ENCODE measurements at places on chromosomes 7 and 10.

GRCh38 chr7:17315974-17316373, 17.5 kb downstream of the AHR start:
- DNase-seq = no peak

GRCh38 chr10:66321723-66322665, 603.8 kb upstream of the LRRTM3 start:
- DNase-seq = no peak

- DNase-seq = no peak
Observed at GRCh38 chr10:121696854-121697253, 98.6 kb upstream of the FGFR2 start.

DNA sequence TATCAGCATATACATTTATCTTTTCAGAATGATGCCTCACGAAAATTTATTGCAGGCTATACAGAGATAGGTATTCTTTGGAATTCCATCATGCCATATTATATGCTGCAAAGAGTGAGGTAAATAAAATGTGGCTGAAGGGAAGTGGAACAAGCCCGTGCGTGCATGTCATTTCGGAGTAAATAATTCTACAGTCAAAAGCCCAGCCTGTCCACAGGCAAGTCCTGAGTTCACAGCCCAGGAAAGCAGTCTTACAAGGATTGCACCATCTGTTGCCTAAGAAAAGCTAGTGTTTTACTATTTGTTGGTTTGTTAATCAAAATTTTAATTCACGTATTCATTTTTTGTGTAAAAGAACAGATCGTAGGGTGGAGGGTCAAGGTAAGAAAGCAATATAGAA, 292.4 kb upstream of the AKR1E2 start:
- DNase-seq = no peak

DNA sequence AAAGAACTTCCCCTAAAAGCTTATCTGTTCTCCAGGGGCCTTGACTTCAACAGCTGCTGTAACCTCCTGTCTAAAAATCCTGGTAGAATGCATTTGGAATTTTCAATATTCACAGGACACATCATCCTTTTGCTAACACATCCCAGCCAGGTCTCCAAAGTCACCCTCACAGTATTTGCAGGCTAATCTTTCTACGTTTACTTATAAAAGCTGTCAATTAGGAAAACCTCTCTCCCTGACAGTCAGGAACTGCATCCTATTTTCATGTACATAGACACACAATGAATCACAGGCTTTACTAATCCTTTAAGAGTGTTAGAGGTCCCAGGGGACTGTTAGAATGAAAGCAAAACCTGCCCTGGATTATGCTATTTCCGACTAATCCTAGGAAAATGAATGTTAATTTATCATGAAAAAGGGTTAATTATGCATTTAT, 102.2 kb downstream of the GFRA1 start:
- peak; percentile 29 for DNase-seq

GRCh38 chr10:109881769-109882057, 41.6 kb downstream of the XPNPEP1 start:
- DNase-seq = no peak

DNA sequence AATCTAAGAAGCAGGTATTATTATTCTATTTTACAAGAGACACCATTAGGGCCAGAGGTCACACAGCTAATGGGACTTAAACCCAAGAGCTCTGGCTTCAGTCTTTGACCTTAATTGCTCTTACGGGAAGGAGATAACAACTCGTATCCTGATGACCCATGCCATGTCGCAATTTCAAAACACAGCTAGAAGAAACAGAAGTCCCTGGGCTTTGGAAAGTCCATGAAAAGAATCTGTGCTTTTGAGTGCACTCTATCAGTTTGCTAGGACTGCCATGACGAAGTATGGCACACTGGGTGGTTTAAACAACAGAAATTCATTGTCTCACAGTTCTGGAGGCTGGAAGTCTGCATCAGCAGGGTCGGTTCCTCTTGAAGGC, 247.8 kb upstream of the AOAH start:
- DNase-seq = no peak

- no peak for DNase-seq
Observed at GRCh38 chr10:15796762-15797161, 63.5 kb downstream of the MINDY3 start.

DNA sequence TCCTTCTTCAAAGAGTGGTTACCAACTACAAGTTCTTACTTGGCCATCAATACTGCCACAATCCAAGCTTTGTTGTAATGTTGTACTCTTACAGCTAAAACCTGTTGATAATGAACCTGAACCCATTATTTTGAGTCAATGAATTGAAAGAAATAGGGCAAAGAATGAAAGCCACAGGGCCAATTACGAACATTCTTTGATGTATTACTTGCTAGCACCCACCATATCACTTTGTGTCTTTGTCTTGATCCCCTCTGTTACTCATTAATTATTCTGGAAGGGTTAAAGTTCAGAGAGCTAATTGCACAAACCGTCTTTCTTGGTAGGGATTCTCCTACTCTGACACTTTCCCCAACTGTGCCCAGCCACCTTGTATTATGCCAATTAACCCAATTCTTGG, 53.2 kb upstream of the TFEC start:
- no peak for DNase-seq

DNA sequence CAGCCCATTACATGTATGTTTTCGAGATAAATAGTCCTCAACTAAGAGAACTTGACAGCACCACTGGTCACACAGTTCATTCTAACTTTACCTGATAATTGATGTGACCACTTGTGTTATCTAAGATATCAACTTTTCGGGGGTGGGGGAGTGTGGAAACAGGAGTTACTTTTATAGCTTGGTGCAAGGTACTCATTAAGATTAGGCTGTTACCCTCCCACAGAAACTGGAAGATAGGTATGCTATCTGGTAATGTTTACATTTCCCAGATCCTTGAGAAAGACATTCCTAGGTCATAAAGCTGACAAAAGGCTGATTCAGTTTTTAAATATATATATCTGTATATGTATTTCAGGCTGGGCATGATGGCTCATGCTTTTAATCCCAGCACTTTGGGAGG, 11.1 kb downstream of the ERVW-1 start:
- no peak for DNase-seq

GRCh38 chr10:95815133-95815532, 59.2 kb downstream of the ENTPD1 start:
- DNase-seq = no peak

DNA sequence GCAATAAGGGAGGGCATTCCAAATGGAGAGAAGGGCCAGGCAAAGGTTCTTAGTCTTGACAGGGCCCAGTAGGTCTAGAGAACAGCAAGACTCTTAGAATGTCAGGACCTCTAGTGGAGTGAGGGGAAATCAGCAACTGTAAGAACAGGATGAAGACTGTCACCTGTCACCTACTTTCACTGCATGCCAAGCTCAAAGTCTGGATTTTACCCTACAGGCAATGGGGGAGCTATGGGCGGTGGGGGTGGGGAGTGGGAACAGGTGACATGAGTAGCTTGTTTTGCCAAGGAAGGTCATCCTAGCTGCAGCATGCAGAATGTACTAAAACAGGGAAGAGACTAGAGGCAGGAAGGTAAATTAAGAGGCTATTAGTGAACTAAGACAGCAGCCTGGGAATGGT, 18.3 kb downstream of the GOT1 start:
- no peak for DNase-seq

GRCh38 chr10:31460242-31460641, 141.2 kb downstream of the ZEB1 start:
- DNase-seq = no peak

- DNase-seq = peak; percentile 43
Observed at GRCh38 chr7:106568680-106569499, 92.1 kb downstream of the CCDC71L start.

DNA sequence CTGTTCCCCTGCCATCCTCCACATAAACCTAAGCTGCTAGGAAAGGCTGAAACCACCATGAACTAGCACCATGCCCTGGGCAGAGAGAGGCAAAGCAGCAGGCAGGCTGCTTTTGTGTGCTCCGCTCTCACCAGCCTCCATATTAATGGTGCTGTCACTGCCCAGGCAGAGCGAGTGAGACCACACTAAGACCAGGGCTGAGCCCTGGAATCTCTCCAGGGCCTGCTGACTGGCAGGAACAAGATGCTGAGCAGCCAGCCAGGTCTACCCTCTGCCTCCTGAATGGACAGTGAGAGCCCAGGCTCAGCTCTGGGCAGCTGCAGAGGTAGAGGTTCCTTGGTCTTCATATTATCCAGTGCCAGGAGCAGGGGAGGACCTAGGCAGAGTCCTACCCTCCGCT, 1.6 kb upstream of the CRHR2 start:
- DNase-seq = no peak

GRCh38 chr7:90579181-90579688, 16.9 kb upstream of the CDK14 start:
- DNase-seq = no peak

GRCh38 chr7:135905355-135905754, 71.8 kb downstream of the MTPN start:
- no peak for DNase-seq

DNA sequence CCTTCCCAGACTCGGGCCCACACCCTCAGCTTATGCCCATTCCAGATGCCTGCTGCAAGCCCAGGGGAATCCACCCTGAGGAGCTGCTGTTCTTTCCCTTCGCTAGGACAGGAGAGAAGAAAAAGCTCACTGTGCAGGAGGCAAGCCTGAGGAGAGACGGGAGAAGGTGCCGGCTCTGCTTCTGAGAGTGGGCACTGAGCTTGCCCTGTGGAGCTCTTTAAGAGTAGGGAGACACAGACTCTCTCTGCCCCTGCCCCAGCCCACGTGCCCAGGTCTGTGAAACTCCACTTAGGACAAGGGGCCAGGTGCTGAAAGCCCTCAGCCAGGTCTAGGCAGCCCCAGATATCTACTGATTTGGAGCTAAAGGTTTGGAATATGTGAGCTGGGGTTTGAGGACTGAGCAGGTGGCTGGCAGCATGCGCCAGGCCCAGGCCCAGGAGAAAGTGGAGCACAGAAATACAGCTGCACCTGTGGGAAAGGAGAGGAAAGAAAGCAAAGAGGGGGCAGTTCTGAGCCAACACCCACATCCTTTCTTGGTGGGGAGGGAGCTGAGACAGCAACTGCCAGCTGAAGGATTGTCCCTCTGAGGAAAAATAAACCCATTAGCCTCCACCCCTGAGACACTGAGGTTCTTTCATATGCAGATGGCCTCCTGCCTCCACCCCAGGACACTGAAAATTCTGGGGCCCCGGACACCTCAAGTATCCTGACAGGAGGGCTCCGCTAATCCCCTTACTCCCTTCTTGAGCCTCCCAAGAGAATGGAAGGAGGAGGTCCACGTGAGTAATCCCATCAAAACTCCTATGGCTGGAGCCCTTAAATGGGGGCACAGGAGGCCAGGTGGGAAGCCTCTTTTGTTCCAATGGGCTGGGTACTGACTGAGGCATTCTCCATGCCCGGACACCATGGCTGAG, 7.3 kb downstream of the POLL start:
- DNase-seq = no peak

- DNase-seq = no peak
Observed at GRCh38 chr10:5281356-5281755, 83.4 kb upstream of the UCN3 start.

All from NCI-H2171 (cell line).